Hematopoietic multipotent progenitor cell treated with erythropoietin and hydrocortisone succinate and interleukin-3 and kit ligand, for 6 days (in vitro differentiated cells): ENCODE measurements at places on chromosomes 4 and X.

DNA sequence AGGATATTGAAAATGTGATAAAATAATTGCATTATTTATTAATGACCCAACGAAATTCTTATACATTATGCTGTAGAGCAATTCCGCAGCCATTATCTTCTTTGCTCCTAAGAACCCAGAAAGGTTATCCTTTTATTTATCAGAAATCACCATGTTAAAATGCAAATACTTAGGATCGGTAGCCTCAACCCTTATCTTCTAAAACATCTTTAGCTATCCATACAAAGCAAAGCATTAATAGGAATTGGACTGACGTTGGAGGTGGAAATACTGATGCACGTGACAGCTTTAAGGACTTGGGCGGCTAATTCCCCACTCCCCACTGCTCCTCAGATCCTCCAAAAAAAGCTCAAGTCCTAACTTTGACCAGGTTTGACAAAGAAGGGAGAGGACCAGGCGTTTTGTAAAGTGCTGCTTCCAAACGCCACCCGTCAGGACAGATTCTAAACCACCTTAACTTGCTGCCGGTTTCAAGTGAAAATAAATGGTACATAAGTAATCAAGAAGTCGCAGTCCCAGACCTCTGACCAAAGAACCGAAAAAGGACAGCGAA is 539 bp upstream of the SPCS3 start:
- DNase-seq, result peak; percentile 27

DNA sequence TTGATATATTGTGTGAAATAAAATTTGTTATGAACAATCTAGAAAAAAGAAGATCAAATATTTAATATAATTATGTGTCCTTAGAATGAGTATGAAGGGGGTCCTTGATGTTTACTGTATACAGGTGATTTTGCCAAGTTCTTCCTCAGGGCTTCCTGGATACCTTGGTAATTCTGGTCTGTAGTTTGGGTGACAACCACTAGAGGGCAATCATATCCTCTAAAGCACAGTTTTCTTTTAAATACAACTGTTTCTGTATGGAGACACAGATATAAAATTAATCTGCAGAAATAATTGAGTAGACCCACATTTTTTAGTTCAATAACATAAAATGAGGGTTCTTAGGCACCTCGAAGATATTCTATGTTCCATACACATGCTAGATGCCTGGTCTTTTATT is 157.7 kb downstream of the SPANXN1 start:
- peak; percentile 39 for DNase-seq

GRCh38 chr4:54837576-54838140 is 179.9 kb downstream of the KIT start:
- no peak for DNase-seq

DNA sequence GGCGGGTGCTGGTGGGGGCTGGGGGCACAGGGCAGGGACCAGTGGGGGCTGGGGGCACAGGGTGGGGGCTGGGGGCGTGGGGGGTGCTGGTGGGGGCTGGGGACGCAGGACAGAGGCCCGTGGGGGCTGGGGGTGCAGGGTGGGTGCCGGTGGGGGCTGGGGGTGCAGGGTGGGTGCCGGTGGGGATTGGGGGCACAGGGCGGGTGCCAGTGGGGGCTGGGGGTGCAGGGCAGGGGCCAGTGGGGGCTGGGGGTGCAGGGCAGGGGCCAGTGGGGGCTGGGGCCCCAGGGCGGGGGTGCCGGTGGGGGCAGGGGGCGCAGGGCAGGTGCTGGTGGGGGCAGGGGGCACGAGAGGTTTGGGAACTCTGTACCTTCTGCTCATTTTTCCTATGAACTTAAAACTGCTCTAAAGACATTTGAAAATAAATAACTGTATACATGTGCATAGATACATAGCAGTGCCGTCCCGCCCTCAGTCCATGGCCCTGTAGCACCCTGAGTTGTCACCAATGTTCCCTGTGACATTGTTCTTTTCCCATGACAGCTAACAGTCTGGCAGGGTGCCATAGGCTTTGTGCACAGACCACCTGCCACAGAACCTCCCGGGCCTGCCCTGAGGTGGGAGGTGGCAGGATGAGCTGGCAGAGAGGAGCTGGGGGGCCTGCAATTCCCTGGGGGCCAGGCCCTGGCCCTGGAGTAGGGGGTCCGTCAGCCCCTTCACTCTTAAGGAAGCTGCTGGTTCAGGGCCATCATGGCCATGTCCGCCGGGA is 35.6 kb upstream of the ADRA2C start:
- DNase-seq, result no peak

- no peak for DNase-seq
These were observed 25.7 kb downstream of the GASK1B start for GRCh38 chr4:158147151-158147550.

GRCh38 chr4:6355052-6355451 is 85.4 kb downstream of the WFS1 start:
- DNase-seq, result peak; percentile 14

- DNase-seq, result no peak
These were observed 879 bp downstream of the SH2D1A start for GRCh38 chrX:124347242-124347641.

DNA sequence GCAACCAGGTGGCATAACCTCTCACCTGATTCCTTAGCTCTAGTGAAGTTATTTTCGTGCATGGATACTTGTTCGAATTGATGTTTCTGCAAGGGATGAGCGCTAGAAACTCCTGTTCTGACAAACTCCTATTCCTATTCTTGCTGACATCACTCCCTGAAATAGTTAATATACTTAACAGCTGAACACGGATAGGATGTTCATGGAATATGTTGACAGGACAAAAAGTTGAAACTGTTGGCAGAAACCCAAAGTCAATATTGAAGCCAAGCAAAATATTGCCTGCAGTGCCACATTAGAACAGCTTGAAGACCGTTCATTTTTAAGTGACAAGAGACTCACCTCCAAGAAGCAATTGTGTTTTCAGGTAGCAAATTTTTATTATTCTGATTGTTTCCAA is at the start of gene KLKB1:
Gene KLKB1 (plus strand): TSS at position 287 of the 400 bp plus-strand sequence. CDS start 689 bp downstream, outside the sequence.
- DNase-seq, result no peak

- no peak for DNase-seq
These were observed 1022.4 kb upstream of the DIAPH2 start for GRCh38 chrX:95662200-95662599.

DNA sequence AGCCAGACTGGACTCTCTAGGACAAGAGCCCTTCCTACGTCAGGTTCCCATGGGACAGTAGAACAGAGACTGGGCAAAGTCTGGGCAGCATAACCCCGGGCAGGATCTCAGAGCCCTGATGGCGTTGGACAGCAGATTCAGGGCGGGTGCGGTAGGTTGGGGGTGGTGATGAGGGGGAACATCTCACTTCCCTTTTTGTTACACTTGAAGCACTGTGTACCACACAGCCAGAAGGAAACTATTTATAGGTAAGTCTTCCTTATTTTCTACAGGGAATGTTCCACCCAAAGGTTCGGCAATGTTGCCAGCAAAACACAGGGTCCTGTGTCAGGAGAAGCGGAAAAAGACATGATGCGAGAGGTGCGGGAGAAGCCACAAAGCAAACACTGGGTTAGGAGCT is 54.3 kb downstream of the TSC22D3 start:
- DNase-seq, result peak; percentile 50

DNA sequence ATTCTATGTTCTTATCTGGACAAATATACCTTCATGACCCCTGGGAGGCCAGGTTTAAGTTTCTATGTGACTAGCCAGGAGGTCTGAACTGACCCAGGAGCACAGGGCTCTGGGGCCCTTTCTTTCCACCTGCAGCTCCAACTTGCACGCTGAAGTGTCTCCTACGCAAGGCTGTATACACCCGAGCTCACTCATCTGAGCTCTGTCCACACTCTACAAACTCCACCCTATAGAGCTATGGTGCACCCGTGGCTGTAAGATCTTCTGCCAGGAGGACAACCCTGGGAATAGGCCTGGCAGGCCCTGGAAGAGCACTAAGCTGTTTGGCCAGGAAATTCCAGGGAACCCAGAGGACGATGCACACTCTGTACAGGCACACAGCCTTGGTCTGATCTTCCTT is 60.6 kb upstream of the ATOH1 start:
- no peak for DNase-seq

DNA sequence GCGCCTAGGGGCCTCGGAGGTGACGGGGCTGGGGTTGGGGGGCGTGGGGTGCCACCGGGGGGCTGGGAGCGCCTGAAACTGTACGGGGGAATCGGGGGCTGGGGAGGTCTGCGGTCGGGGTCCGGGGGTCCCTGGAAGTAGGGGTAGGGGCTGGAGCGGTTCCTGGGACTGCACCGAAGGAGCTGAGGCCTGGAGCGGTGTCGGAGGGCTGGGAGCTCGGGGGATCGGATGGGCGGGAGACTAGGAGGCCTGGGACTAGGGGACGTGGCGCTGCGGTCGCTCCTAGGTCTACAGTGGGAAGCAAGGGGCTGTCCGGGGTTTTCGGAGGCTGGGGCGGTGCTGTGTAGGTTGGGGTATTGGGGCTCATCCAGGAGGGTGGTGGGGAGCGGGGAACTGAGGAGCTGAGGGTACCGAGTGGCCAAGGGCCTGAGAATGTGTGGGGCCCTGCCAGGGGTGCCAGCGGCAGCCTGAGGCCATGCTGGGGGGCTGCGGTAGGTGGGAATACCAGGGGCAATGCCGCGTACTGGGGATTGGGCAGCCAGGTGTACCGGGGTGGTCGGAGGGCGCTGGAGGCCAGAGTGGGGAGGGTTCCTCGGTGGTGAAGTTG is 562 bp downstream of the AKAP17A start:
- no peak for DNase-seq

DNA sequence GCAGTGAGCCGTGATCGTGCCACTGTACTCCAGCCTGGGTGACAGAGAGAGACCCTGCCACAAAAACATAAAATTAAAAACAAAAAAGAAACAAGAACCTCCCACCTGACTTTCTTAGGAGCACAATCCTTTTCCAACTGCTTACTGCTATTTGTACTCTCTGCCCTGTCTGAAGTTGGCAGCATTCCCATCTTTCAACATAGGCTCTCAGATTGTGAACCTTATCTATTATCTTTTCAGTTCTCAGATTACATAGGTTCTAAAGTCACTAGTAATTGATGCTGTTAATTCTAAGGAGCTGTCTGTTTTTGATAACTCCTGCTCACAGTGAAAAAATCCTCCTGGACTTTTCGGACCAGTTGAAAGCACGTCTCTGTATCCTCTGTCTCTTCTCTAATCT is 812.2 kb upstream of the CT83 start:
- DNase-seq, result no peak

- DNase-seq, result no peak
These were observed 326.1 kb upstream of the EMCN start for GRCh38 chr4:100843910-100844309.

DNA sequence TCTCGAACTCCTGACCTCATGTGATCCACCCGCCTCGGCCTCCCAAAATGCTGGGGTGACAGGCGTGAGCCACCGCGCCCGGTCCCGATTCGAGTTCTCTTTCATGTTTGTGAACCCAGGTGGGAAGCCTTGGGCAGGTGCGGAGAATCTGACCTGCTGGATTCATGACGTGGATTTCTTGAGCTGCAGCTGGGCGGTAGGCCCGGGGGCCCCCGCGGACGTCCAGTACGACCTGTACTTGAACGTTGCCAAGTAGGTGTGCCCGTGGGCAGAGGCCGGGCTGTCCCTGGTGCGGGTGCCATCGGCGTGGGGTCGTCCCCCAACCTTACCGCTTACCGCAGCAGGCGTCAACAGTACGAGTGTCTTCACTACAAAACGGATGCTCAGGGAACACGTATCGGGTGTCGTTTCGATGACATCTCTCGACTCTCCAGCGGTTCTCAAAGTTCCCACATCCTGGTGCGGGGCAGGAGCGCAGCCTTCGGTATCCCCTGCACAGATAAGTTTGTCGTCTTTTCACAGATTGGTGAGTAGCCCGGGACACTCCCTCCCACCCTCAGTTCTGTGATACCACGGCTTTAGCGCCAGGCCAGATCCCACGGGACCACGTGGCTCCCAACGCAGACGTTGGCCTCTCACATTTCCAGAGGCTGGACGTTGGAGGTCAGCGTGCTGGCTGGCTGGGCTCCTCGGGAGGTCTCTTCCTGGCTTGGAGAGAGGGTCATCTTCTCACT is 15.6 kb downstream of the IL3RA start:
- no peak for DNase-seq

- no peak for DNase-seq
These were observed 213.4 kb upstream of the ARSJ start for GRCh38 chr4:114192854-114193253.

GRCh38 chr4:152401424-152401823 is 134.5 kb downstream of the FBXW7 start:
- no peak for DNase-seq

DNA sequence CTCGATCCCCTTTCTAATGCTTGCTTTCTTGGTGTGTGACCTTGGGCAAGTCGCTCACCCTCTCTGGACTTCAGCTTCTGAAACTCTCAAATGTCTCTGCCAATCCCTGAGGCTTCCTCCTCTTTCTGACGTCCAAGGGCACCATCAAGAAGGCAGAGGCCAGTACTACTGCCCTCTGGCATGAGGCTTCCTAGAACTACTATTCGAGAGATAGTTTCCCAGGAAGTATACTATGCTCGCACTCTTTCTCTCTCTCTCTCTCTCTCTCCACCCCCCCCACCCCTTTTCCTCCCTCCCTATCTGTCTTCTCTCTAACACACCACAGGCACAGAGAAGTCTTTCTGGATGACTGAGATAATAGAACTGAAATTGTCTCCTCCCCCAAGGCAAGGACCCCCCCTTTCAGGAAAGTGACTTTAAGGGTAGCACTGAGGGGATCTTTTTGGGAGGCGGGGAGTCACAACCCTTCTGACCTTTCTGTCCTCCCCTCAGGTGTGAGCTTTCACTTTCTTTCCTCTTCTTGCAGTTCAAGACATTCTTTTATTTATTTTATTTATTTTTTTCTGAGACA is 20.0 kb upstream of the BCOR start:
- DNase-seq, result peak; percentile 80

DNA sequence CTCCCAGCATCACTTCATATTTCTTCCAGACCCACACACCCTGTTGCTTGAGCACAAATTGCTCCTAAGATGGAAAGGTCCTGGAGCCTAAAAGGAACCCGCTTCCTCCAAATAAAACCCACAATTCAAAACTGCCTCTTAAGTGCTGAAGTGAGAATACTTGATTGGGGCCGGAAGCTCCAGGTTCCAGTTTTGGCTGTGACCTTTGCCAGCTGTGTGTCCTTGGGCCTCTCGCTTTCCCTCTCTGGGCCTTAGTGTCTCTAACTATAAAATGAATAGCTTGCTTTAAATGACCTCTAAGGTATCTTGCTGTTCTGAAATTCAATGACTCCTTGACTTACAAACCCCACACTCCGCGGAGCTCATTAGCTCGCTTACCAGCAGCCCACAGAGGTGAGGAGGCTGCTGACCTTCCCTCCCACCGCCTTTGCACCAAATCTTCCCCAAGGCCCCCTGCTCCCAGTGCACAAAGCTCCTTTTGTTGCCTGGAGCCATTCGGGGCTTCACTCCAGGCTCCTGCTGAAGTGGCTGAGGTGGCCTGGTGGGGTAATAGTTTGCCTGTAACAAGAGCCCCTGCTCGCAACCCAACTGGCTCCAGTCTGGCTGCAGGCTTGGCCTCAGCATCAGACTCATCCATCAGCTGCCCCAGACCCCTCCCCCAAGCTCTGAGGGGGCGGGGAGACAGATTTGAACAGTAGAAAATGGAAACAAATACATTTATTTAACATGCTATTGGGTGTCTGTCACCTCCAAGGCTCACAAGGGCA is 21.8 kb downstream of the STARD8 start:
- no peak for DNase-seq

- DNase-seq, result peak; percentile 54
These were observed 4.8 kb downstream of the THOC2 start for GRCh38 chrX:123728016-123728415.

GRCh38 chrX:39563178-39563577 is 534.6 kb downstream of the BCOR start:
- no peak for DNase-seq
